H1 (cell line): ENCODE measurements at places on chromosomes 5 and 9. TPM values are rescaled to one million over a fixed set of nuclear protein-coding genes. Genes with fewer than 3 reads are reported as not detected.

The GRM6 gene
- not detected in 2 replicates for total RNA-seq

DNA sequence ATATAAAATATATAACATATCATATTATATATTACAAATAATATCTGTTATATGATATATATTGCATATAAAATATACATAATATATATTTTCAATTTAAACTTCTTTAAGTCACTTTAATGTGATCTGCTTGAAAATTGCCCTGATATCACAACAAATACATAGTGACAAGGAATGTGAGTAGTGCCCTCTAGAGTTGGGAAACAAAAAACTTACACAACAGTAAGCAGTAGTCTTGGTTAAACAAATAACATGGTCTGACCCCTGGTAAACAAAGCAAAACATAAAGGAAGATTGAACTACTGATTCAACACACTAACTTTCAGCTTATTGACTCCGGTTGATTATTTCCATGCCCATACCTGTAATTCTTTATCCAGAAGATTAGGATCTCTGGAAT, 188.3 kb upstream of the NMUR2 start:
- H3K27me3 ChIP-seq: no peaks in the 10 kb centered on the region
- no peak overlapping the region for H3K27ac ChIP-seq
- H3K4me1 ChIP-seq: no peaks in the 10 kb centered on the region
- H3K36me3 ChIP-seq: no peaks in the 10 kb centered on the region

GRCh38 chr5:100584069-100584468, 48.9 kb downstream of the FAM174A start:
- H3K4me3 ChIP-seq: no peak overlapping the region
- no peaks in the 10 kb centered on the region for H3K27me3 ChIP-seq
- H3K36me3 ChIP-seq: no peaks in the 10 kb centered on the region
- no peak for DNase-seq
- H3K27ac ChIP-seq: no peak overlapping the region

The HAPLN1 gene
- 1.3 and 2.1 TPM in 2 replicates for total RNA-seq

DNA sequence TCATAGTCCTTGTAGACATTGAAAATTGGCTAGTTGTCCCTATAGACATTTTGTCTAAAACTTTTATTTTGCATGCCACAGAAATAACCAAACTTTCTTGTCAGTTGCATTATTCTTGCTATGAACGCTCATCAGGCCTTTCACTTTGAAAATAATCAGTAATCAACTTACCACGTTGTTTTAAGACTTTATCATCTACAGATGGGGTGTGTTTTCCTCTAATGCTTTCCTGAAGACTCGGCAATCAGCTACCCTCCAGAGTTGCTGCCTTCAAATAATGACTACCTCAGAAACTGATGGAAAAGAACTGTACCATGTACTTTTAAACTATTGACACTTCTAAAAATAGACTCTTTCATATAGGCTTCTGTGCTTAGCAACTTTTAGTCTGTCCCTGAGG, 33.5 kb upstream of the HSPB3 start:
- H3K4me1 ChIP-seq: no peaks in the 10 kb centered on the region
- H3K27ac ChIP-seq: no peak overlapping the region
- no peak for DNase-seq
- no peaks in the 10 kb centered on the region for H3K36me3 ChIP-seq

DNA sequence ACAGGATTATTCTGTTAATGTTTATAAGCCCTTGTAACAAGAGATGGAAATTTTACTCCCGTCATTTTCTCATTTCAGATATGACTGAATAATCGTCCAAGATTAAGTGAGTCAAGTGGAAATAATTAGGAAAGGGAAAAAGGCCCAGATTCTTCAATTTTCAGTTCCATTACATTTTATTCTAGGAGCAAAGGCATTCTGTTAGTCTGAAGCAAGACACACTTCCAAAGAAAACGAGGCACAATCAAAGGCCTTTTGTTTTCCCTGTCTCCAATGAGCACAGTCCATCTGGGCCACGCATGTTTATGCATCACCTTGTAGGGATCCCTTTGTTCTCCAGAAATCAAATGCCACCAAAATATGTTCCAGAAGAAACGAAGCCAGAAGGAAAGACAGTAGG, 382.9 kb upstream of the RFX3 start:
- no peak overlapping the region for H3K27ac ChIP-seq
- H3K27me3 ChIP-seq: no peaks in the 10 kb centered on the region
- H3K4me1 ChIP-seq: no peaks in the 10 kb centered on the region
- DNase-seq: no peak
